ENCODE measurements at places on chromosomes 3 and 15.

- no peaks in the 10 kb centered on the region for H3K36me3 ChIP-seq
- H3K4me1 ChIP-seq = no peaks in the 10 kb centered on the region
- H3K27me3 ChIP-seq = peaks cover 2% of the 10 kb centered on the region
- H3K4me3 ChIP-seq = no peak overlapping the region
Measured at GRCh38 chr15:68353421-68354135, 76.0 kb downstream of the FEM1B start.

- H3K4me3 ChIP-seq = no peak overlapping the region
- no peak overlapping the region for H3K27ac ChIP-seq
- H3K27me3 ChIP-seq = peaks cover 19% of the 10 kb centered on the region
- peaks cover 3% of the 10 kb centered on the region for H3K4me1 ChIP-seq
- no peaks in the 10 kb centered on the region for H3K36me3 ChIP-seq
Measured at GRCh38 chr3:187186801-187187421, 10.4 kb upstream of the RTP1 start.

DNA sequence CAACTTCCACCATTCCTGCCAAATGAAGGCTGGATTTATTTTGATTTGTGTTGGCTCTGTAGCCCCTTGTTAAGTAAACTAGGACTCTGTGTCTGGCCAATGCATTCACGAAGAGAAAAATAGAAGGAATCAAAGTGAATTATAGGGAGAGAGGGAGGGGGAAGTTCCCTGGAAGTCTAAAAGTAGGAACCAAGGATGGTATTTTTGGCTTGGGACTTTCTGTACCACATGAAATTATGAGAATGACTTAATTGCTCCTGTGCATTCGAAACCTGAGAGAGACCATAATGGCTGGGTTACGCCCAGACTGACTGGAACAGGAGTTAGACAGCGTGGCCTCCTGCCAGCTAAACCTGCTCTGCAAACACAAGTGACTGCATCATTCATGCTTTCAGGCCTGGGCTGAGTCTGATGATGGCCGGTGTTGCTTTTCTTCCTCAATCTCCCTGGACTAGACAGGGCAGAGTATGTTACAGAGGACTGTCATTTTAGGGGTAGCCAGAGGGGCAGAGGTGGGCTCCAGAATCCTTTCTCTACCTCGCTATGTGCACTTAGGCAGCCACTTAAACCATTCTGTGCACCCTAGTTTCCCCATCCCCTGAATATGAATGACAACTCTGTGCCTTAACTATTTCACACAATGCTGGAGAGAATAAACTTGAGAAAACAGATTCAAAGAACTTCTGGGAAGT lies 58.9 kb downstream of the MYO1E start:
- no peak overlapping the region for H3K4me3 ChIP-seq
- H3K27me3 ChIP-seq = no peaks in the 10 kb centered on the region
- peaks cover 51% of the 10 kb centered on the region for H3K4me1 ChIP-seq
- DNase-seq = no peak
- H3K36me3 ChIP-seq = no peaks in the 10 kb centered on the region

DNA sequence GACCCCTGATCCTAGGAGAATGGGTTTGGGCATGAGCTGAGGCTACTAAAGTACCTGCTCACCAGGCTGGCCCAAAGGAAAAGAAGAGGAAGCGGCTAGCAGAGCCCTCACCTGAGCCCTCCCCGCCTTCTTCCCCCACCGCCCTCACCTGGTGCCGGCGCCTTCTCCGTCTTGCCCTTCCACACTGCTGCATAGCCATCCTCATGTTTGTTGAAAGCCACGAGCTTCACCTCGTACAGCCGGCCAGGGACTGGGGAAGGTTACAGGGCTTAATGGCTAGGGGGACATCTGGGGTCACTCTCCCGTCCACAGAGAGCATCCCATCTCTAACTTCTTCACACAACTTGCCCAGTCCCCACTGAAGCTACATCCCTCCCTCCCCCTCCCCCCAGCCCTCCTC lies 13.9 kb upstream of the IGDCC3 start:
- H3K27ac ChIP-seq = no peak overlapping the region
- H3K4me3 ChIP-seq = no peak overlapping the region
- peaks cover 2% of the 10 kb centered on the region for H3K36me3 ChIP-seq
- H3K4me1 ChIP-seq = peaks cover 11% of the 10 kb centered on the region
- peaks cover 38% of the 10 kb centered on the region for H3K27me3 ChIP-seq

DNA sequence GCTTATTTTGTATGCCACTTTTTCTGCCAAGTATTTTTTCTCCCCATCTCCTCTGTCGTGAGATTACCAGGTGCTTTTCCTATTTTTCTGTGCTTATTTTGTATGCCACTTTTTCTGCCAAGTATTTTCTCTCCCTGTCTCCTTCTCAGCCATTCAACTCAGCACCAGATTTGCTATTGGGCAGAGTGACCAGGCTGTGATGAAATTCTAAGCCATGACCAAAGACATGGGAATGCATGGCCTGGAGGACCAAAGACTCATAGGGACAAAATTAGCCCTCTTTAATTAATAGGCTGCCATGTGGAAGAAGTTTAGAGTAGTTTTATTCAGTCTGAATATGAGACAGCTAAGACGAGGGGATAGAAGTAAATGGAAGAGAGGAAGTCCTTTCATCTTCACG lies 257.4 kb downstream of the SQOR start:
- H3K4me1 ChIP-seq = no peaks in the 10 kb centered on the region
- H3K27me3 ChIP-seq = no peaks in the 10 kb centered on the region
- H3K4me3 ChIP-seq = no peak overlapping the region
- no peaks in the 10 kb centered on the region for H3K36me3 ChIP-seq
- no peak for DNase-seq

DNA sequence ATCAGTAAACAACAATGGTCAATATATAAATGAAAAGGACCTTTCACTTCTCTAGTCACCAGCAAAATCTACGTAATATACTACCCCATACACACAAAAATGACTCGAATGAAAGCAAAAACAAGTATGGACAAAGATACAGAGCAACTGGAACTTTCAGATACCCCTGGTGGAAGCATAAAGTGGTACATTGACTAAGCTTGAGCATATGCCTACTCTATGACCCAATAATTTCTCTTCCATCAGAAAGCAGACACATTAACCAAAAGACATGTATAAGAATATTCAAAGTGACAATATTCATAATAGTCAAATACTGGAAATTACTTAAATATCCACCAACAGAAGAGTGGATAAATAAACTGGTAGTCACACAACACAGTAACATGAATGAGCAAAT lies 86.0 kb downstream of the EFL1 start:
- H3K27ac ChIP-seq = no peak overlapping the region
- H3K4me1 ChIP-seq = peaks cover 15% of the 10 kb centered on the region
- H3K4me3 ChIP-seq = no peak overlapping the region
- H3K36me3 ChIP-seq = peaks cover 3% of the 10 kb centered on the region

DNA sequence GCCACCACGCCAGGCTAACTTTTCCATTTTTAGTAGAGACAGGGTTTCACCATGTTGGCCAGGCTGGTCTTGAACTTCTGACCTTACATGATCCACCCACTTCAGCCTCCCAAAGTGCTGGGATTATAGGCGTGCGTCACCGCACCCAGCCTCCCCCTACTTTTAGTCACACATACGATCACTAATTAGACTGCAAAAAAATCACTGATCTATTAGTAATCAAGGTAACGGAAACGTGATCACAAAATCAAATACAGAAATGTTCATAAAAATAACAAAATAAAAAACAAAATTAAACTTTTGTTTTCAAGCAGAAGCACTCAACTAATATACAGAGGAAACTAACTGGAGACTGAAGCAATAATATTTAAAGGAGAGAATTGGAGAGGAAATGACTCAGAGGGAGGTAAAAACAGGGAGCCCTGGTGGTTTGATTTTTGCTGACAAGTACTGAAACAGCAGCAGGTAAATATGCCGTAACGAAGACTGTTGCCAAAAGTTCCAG lies 4.6 kb downstream of the WDR53 start:
- DNase-seq = no peak
- peaks cover 11% of the 10 kb centered on the region for H3K36me3 ChIP-seq
- H3K27ac ChIP-seq = no peak overlapping the region
- peaks cover 6% of the 10 kb centered on the region for H3K4me1 ChIP-seq
- no peak overlapping the region for H3K4me3 ChIP-seq
- no peaks in the 10 kb centered on the region for H3K27me3 ChIP-seq
